Activated CD8-positive, alpha-beta memory T cell treated with anti-CD3 and anti-CD28 coated beads, Interleukin-2, amount 10 ng/mL, durations not matched to agents 7 days and 5 days (primary cell): ENCODE measurements at places on chromosomes 13 and 19. TPM values are rescaled to one million over a fixed set of nuclear protein-coding genes. Genes with fewer than 3 reads are reported as not detected.

DNA sequence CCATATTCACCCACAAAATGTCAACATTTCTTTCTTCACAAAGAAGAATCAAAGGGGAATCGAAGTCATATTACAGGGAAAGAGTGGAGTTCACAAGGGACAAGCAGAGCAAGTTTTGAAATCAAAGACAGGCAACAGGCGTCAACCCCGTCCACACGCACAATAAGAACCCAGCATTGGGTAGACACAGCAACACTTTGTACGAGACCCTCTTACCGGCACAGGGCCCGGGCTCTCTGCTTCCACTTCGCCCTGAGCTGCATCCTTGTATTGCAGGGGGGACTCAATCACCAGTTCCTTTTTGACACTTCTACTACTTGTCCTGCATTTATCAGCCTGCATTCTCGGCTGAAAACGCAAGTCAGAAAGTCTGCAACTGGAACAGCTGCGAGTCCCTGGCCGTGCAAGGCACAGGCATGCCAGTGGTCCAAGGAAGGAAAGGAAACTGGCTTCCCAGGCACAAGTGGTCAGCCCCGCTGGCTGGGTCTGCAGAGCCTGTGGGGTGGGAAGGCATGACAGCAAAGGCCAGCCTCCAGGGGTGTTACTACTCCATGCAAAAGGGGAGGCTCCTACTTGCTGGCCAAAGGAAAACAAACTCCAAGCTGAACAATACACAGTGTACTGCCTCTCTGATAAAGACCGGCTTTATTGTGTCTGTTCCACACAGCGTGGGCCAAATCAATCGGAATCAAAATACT is at the start of gene DOCK9:
TSS of gene DOCK9 (minus strand) at position 497 of the 698 bp plus-strand sequence. CDS start at position 342, 155 bp downstream.
- no peak for DNase-seq
- H3K27me3 ChIP-seq: no peaks in the 10 kb centered on the region
- peaks cover 30% of the 10 kb centered on the region for H3K4me1 ChIP-seq

Gene COMP
- not detected for total RNA-seq

DNA sequence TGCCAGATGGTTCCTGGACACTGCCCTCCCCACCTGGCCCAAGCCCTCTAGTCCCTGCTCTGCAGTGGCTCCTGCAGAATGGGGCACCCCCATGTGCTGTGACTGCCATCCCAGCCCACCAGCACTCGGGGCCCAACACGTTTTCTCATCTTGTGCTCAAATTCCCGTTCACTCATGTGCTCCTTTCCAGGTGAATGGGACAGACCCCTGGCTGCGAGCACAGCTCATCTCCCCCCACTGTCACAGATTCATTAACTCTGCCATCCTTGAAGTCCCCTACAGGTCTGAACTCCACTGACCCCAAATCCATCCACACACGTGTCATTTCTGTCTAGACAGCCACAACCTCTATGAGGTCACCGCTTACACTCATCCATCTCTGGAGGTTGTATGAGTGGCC is 23.6 kb downstream of the TUBA3C start:
- H3K27ac ChIP-seq: no peak overlapping the region
- H3K27me3 ChIP-seq: no peaks in the 10 kb centered on the region
- no peaks in the 10 kb centered on the region for H3K4me1 ChIP-seq
- no peak for DNase-seq
- no peak overlapping the region for H3K4me3 ChIP-seq

Gene ZNF77
- total RNA-seq: 4.1 TPM

- H3K4me3 ChIP-seq: peak overlapping the region; percentile 75
- DNase-seq: peak; percentile 95
- peaks cover 49% of the 10 kb centered on the region for H3K4me1 ChIP-seq
- no peaks in the 10 kb centered on the region for H3K27me3 ChIP-seq
These were observed 7.0 kb upstream of the REXO1 start for GRCh38 chr19:1855040-1855827.

GRCh38 chr19:18649371-18650020 is 12.7 kb downstream of the KLHL26 start:
- no peak overlapping the region for H3K27ac ChIP-seq
- no peaks in the 10 kb centered on the region for H3K27me3 ChIP-seq
- no peaks in the 10 kb centered on the region for H3K36me3 ChIP-seq
- no peaks in the 10 kb centered on the region for H3K4me1 ChIP-seq
- H3K4me3 ChIP-seq: no peak overlapping the region

DNA sequence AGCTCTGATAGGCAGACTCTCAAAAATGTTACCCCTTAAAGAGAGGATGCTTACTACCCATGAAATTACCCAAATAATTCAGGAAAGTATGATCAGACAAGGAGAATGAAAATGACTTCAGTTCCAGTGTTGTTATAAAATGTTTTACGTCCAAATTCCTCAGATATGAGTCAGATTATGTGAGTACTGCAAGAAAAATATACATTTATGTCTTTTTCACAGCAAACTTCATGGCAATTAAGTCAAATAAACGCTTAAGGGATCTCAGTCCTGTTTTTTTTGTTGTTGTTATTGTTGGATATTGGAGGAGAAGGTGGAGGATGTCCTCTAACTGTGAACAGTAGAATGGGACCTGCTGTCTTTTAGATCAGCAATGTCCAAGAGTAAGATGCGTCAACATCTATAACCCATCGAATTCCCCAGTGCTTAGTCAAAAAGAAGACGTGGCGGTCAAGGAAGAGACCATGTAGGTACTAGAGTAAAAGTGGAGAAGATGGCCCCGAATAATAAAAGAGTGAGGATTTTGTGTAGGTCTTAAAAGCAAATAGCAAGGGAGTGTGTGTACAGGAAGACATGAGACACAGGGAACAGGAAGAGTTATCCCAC is 215.4 kb upstream of the IRS2 start:
- H3K27me3 ChIP-seq: no peaks in the 10 kb centered on the region
- DNase-seq: no peak
- H3K4me3 ChIP-seq: no peak overlapping the region
- H3K4me1 ChIP-seq: no peaks in the 10 kb centered on the region
- H3K27ac ChIP-seq: no peak overlapping the region
- no peaks in the 10 kb centered on the region for H3K36me3 ChIP-seq

Gene ADAMTS10
- total RNA-seq: 1.2 TPM

Gene ASPDH
- total RNA-seq: not detected
